ENCODE measurements at places on chromosomes 1 and 21. TPM values are rescaled to one million over a fixed set of nuclear protein-coding genes. Genes with fewer than 3 reads are reported as not detected.

The KDF1 gene
- 0.08 TPM for total RNA-seq

The AGBL4 gene
- not detected for total RNA-seq

The OR2M3 gene
- not detected for total RNA-seq

The OR2L8 gene
- not detected for total RNA-seq

The TRNP1 gene
- total RNA-seq: 210 TPM

The ANKRD35 gene
- total RNA-seq: not detected

The PGBD5 gene
- 0.68 TPM for total RNA-seq

The IL22RA1 gene
- total RNA-seq: 4.3 TPM

The C1orf141 gene
- not detected for total RNA-seq

The AADACL4 gene
- total RNA-seq: not detected

The VANGL1 gene
- 23.0 TPM for total RNA-seq

The RBBP4 gene
- total RNA-seq: 67.8 TPM

The WNT3A gene
- total RNA-seq: not detected

The ZSWIM5 gene
- total RNA-seq: 0.49 TPM

The DMRTB1 gene
- total RNA-seq: not detected

The AUNIP gene
- total RNA-seq: 8.0 TPM

The NBPF6 gene
- total RNA-seq: not detected
